Pancreas (tissue), 10 donors: ENCODE measurements at places on chromosomes 11 and 22.

DNA sequence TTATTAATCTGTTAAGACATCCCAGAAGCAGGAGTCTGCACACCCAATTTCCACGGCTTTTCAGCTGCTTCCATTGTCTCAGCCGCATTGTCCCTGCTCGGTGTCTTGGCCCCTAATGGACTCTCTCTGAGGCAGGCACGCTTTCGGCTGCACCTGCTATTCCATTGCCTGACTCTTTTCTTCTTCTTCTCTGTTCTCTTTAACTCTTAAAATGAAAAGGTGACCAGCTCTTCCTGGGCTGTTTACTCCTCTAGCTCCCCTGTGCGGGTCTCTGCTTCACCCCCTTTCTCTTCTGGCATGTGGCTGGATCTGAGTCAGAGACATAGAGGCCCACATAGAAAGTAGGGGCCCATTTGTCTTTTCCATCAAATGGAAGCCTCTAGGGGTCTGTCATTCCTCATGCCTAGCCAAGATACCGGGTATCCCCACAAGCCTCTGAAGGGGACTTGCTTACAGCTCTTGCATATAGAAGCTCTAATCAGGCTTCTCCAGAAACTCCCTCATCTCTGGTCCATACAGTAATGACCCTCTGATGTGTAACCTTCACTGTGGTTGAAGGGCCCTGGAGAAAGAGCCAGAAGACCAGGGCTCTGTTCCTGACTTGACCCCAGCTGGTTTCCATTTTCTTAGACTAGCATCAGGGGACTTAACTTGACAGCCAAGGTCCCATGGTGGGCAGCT is 243.9 kb downstream of the ST3GAL4 start:
- no peak for DNase-seq

DNA sequence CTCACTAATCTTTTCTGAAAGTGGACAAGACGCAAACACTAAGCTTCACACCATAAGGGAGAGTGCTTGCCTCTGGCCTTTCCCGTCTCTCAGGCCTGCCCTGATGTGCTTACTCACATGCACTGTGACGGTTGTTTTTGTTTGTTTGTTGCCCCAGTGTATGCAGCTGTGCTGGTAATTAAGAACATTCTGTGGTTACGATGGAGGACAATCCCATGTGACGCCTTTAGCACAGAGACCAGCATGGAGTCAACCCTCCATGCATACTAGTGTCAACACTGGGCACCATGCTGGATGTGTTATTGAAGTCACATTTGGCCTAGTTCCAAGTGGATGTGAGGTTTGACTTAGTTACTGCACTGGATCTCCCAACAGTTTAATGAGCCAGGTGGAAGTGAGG is 27.8 kb upstream of the CDON start:
- DNase-seq, result no peak

GRCh38 chr11:64710418-64711137 is 12.4 kb downstream of the NRXN2 start:
- DNase-seq, result no peak

DNA sequence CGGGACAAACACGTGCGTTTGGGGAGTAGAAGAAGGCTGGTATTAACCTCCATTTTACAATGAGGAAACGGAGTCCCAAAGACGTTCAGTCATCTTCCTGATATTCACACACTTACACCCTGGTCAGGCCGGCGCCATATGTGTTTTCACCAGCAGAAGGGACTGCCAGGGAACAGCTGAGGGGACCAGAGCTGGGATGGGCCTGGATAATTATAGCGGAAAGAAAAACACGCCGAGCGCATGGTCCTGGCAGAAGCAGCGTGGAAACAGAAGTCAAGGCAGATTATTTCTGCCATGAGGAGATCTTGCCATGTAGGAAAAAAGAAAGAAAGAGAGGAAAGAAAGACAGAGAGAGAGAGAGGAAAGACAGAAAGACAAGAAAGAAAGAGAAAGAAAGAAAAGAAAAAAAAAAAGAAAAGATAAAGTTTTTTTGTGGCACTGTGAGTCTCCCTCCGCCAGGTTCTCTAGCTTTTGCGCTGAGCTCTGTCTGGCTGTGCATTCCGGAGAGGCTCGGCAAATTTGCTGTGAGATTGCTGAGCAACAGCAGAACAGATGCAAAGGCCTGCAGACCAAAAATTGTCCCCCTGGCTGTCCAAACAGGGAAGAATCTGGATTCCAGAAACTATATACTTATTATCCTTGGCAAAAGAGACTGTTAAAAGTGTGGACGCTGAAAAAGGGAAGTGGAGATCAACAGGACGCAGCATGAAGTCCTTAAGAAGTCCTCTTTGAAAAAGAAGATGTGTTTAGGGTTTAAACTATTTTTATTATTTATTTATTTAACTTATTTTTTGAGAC is 1.3 kb upstream of the UCP2 start:
- DNase-seq, result no peak

DNA sequence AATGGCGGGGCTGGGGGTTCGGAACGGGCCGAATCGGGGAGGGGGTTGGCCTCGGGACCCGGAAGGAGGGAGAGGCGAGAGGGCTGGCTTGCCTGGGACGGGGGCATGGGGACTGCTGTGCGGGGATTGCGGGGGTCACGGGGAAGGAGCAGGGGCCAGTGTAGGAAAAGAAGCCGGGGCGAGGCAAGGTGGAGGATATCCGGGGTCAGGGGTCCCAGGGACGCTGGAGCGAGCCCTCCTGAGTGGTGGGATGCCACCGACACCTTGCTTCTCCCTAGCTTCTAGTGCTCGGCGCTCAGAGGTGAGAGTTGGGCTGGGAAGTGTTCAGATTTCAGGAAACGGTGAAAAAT is 426 bp upstream of the GDPD5 start:
- DNase-seq, result no peak
